NCI-H510A (cell line): ENCODE measurements at places on chromosomes 2 and 18.

GRCh38 chr2:130819608-130820278, 17.0 kb upstream of the ARHGEF4 start:
- DNase-seq = peak; percentile 31

GRCh38 chr2:43136876-43137275, 89.5 kb downstream of the ZFP36L2 start:
- no peak for DNase-seq

- DNase-seq = no peak
Measured at GRCh38 chr18:25099895-25100294, 252.1 kb downstream of the ZNF521 start.

DNA sequence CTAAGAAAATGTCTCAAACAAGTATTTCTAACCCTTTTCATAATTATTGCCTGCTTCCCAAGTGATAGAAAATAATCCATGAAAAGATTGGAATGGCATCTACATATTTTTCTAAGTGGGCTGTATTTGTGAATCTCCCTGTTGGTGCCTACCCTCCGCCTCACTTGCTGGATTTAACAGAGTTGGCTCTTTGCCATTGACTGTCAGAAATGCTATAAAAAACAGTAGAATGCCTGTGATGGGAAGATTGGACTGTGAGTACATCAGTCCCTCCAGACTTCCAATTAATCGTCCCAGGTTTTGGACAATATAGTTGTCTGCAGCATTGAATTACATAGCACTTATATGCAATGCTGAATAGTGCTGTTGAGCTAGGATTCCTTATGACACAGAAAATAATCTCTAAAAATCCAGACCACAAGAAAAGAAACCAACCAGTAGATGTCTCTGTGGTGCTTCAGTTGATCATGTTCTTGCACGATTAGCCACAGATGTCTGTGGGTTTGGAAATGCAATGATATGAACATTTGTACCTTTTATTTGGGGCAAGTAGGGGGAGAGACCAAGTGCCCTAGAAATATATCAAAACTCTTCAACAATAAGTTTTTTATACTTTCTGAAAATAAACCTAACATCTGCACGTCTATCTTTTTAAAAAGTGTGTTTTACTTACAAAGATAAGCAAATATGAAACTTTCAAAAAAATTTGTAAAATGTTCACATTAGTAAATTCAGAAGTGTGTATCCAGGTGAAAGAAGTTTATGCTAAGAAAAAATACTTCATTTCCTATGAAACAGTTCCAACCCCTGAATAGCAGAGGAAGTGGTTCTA, 88.5 kb downstream of the DYNAP start:
- DNase-seq = peak; percentile 12

- no peak for DNase-seq
Measured at GRCh38 chr2:109242210-109242653, 113.2 kb downstream of the SH3RF3 start.

DNA sequence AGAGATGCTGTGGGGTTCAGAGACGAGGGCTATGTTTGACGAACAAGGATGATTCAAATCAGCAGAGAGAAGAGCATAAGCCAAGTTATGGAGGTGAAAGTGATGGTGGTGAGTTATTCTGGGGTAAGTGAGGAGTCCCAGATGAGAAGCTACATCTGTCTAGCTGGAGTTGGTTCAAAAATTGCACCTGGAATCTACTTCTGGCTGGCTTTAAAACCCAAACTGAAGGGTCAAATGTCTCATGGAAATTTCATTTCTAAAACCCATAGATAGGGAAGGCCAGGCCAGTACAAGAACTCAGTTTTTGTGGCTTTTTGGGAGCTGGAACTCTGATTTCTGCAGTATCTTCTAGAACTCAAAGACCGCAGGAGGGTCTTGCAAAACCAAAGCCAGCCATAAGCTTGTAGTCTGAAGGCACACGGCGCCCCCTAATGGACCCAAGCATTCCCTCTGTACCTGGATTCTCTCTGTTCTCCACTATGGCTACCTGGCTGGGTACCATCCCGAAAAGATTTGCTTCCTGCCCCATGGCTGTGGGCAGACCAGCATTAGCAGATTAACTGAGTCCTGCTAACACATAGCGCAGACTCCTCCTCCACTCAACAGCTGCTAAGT, 229.1 kb upstream of the SLC14A2 start:
- DNase-seq = no peak

DNA sequence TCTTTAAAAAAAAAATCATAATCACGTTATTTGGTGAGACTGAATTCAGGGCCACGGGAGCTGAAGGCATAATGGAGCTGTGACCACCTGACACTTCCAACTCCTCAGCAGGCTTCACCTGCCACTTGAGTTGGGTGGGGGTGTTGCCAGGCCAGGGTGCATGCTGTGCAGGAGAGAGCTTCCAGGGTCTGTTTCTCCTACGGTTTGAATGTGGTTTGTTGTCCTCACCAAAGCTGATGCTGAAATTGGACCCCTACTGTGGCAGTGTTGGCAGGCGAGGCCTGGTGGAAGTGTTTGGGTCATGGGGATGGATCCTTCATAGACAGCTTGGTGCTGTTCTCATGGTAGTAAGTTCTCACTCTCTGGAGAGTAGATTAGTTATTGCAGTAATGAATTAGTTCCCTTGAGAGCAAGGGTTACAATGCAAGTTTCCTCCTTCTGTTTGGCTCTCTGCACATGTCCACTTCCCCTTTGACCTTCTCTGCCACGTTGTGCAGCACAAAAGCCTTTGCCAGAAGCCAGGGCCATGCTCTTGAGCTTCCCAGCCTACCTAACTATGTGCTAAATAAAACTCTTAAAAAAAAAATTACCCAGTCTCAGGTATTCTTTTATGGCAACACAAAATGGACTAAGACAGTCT, 38.3 kb upstream of the ANKRD44 start:
- no peak for DNase-seq

GRCh38 chr2:18910843-18911242, 321.5 kb upstream of the NT5C1B start:
- no peak for DNase-seq

GRCh38 chr2:128371248-128371630, 52.6 kb upstream of the HS6ST1 start:
- no peak for DNase-seq

DNA sequence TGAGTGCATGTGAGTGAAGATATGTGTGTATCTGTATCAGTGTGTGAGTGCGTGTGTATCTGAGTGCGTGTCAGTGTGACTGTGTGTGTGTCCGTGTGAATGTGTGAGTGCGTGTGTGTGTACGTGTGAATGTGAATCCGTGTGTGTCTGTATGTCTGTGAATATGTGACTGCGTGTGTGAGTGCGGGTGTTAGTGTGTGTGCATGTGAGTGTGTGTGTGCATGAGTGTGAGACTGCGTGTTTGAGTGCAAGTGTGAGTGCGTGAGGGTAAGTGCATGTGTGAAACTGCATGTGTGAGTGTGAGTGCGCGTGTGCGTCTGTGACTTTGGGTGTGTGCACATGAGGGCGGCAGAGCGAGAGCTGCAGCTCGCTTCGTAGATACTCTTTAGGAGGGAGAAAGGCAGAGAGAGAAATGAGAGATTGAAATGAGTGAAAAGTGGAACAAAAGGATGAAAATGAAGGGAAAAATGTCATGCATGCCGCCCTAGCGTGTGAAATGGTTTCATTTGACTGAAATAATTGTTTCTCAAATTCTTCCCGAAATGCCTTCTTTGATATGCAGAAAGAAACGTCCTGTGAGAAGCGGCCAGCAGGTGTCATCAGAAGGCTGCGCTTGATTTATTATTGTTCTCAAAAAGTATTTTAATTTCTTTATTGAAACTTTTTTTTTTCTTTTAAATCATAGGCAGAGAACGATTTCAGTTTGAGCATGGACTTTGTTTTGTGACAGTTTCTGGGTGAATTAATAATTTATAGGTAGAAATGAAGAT, 25.6 kb downstream of the ZNF407 start:
- DNase-seq = no peak

- DNase-seq = no peak
Measured at GRCh38 chr2:197216361-197216979, 94.1 kb downstream of the ANKRD44 start.

DNA sequence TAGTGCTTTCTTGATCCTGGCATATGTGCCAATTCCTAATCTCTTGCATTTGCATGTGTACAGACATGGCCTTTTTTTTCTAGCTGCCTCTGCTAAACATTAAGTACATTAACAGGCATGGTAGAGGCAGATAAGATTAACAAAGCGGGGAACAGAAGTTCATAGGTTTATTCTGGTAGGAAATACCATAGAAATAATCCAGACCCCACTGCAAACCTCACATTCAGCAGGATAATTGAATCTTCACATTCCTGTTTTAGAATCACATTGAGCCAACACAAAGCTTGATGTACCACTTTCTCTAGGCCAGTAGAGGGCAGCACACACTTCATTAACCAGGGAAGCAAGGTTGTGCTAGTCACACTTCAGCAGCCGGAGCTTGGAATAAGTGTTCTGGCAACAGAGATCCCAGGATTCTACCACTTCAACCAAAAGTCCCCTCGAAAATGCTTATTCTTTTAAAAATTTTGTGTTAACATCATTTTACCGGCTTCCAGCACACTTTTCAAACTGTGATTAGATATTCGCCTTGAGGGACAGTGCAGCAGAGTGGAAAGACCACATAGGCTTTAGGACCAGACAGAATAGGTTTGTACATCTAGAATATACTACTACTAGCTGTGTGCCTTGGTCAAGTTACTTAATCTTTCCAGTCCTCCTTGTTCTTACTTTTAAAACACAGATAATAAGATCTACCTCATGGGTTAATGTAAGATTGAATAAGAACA, 420.2 kb upstream of the CHST9 start:
- DNase-seq = peak; percentile 71

GRCh38 chr2:216904974-216905373, 45.1 kb upstream of the TNP1 start:
- DNase-seq = no peak

GRCh38 chr18:25435149-25435782, 83.3 kb upstream of the ZNF521 start:
- DNase-seq = no peak

- no peak for DNase-seq
Measured at GRCh38 chr18:54161267-54161666, 63.2 kb downstream of the MBD2 start.

GRCh38 chr2:39516347-39517101, 79.4 kb upstream of the MAP4K3 start:
- no peak for DNase-seq

GRCh38 chr2:189829102-189829833, 45.0 kb downstream of the PMS1 start:
- no peak for DNase-seq

- no peak for DNase-seq
Measured at GRCh38 chr18:66510357-66511045, 93.4 kb downstream of the CDH19 start.

DNA sequence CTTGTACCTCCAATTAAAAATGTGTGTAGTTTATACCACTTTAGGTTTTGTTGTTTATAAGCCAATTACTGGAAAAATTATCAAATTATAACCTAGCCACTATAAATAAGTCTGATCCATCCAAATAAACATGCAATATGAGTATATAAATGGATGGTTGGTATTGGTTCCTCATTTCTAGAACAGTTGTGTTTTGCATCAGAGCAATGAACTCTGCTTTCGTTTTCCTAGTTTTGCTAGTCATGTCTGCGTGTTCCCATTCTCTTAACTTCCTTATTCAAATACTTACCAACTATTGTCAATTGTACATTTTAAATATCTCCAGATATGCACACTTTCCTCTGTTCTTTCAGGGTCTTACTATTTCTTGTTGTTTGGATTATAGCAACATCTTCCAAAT, 641.7 kb downstream of the NR4A2 start:
- DNase-seq = no peak

- DNase-seq = no peak
Measured at GRCh38 chr2:43267381-43267780, 41.0 kb upstream of the ZFP36L2 start.

- no peak for DNase-seq
Measured at GRCh38 chr18:63245600-63245999, 74.0 kb downstream of the BCL2 start.

- no peak for DNase-seq
Measured at GRCh38 chr2:233638836-233639235, 2.6 kb downstream of the UGT1A10 start.

DNA sequence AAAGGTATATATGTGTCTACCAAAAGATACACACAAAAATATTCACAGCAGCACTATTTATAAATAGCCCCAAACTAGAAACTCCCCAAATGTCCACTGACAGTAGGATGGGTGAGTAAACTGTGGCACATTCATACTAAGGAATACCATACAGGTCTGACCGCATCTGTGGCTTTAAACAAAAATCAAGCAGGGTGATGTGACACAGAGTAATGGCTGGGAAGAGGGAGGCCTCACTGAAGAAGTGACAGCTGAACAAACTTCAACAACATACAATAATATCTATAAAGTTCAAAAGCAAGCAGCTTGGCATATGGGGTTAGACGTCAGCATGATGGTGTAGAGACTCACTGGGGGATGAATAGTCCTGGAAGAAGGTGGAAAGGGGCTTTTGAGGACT, 115.1 kb upstream of the PPP1CB start:
- no peak for DNase-seq

DNA sequence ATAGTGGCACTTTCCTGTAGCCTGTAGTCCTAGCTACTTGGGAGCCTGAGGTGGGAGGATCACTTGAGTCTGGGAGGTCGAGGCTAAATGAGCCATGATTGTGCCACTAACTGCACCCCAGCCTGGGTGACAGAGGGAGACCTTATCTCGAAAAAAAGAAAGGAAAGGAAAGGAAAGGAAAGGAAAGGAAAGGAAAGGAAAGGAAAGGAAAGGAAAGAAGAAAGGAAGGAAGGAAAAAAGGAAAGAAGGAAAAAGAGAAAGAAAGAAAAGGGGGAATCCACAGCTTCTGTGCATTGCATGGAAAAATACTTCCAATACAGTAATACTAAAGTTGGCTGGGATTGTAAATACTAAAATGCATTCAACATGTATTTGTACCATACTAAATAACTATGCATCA, 12.8 kb upstream of the PIK3C3 start:
- DNase-seq = no peak

GRCh38 chr2:171939743-171940071, 17.4 kb downstream of the HAT1 start:
- DNase-seq = no peak

DNA sequence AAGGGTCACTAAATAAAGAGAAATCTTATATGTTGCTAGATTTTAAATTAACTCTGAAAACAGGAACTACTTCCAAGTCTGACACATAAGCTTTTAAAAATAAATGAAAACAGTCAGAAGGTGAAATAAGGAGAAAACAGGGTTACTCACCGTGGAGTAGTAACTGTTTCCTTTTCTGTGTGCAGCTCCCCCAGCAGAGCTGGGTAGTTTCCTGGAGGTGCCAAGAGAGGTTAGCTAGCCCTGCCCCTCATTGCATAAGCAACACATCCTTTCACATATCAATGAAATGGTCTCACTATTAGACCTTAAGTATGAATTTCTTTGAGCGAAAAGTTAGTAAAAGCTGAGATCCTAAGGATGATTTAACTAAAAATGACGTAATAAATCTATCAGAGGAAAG, 54.0 kb upstream of the GPR75 start:
- DNase-seq = no peak
